ENCODE measurements at places on chromosomes 4 and X.

- no peak for DNase-seq
Measured at GRCh38 chr4:5952975-5953951, 60.4 kb upstream of the CRMP1 start.

DNA sequence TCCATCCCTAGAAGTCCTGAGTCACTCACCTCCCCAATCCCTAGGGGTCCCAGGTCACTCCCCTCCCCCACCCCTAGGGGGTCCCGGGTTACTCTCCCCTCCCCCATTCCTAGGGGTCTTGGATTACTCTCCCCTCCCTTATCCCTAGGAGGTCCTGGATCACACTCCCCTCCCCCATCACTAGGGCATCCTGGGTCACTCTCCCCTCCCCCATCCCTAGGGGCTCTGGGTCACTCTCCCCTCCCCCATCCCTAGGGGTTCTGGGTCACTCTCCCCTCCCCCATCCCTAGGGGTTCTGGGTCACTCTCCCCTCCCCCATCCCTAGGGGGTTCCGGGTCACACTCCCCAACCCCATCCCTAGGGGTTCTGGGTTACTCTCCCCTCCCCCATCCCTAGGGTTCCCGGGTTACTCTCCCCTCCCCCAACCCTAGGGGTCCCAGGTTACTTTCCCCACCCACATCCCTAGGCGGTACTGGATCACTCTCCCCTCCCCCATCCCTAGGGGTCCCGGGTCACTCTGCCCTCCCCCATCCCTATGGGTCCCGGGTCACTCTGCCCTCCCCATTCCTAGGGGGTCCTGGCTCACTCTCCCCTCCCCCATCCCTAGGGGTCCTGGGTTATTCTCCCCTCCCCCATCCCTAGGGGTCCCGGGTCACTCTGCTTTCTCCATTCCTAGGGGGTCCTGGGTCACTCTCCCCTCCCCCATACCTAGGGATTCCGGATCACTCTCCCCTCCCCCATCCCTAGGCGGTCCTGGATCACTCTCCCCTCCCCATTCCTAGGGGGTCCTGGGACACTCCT is 2.1 kb downstream of the ASMTL start:
- DNase-seq = peak; percentile 32

- DNase-seq = no peak
Measured at GRCh38 chrX:118773782-118774181, 46.4 kb downstream of the IL13RA1 start.

DNA sequence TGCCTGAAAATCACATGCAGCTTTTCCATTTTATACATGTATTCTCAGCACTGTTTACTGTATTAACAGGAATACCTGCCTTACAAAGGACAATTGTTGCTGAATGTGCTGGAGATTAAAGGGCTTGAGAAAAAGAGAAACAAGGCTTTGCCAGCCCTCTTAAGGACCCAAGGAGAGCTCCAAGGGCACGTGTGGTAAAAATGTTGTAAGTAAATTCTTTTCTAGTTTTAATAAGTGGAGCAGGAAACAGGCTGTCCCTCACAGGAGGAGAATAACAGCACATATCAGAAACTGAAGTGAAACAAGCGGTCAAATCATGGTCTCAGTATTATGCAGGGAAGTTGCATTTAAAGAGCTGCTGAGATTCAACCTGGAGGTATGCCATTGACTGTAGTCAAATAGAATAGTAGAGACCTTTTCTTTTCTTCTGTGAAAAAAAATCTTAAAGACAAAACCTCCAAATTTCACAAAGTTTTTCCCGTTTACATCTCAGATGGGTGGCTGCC is 18.5 kb downstream of the IGFBP7 start:
- DNase-seq = no peak

- no peak for DNase-seq
Measured at GRCh38 chr4:56650262-56651055, 30.6 kb downstream of the HOPX start.

- no peak for DNase-seq
Measured at GRCh38 chr4:149999485-150000074, 78.7 kb upstream of the DCLK2 start.

Data from posterior vena cava (tissue), 2 donors.